ENCODE measurements at places on chromosomes 5 and 9.

- DNase-seq, result no peak
These were observed 586.2 kb upstream of the ADAMTS16 start for GRCh38 chr5:4553978-4554377.

DNA sequence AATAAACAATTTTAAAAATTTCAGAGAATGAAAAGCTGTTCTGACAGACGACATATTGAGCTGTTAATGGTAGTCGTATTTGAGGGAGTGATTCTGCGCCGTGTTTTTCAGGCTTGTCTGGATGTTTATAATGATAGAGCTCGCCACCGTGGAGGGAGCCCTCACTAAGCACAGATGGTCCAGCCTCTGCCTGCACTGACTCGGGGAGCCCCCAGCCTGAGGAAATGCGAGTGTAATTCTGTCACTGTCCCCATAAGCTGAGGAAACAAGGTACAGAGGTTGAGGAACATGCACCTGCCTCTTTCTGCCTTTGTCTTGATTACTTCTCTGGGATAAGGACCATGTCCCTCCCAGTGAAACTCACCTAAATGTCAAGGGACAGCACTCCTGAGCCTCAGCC is 7.4 kb upstream of the DBH start:
- DNase-seq, result no peak

GRCh38 chr9:2231829-2232228 is 216.7 kb downstream of the SMARCA2 start:
- no peak for DNase-seq

DNA sequence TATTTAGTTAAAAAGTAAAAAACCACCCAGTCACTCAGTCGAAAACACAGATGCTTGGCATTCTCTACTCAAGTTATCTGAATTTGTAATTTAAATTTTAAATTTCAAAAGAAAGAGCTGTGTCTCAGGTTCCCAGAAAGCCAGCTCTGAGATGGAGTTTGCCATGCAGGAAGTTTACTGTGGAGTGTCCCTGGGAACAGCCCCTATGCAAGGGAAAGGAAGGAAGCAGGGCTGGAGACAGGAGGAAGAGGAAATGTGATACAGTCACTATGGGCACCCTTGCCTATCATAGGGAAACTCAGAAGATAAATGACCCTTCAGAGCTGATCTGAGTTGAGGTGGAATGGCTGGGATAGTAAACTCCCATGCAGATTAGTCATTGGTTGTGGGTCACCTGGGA is 408.8 kb upstream of the ACTBL2 start:
- DNase-seq, result no peak

GRCh38 chr5:35369965-35370790 is 139.9 kb upstream of the PRLR start:
- DNase-seq, result no peak

- peak; percentile 37 for DNase-seq
These were observed 20.2 kb downstream of the IGIP start for GRCh38 chr5:140145818-140146522.

GRCh38 chr9:132214027-132214622 is 52.3 kb downstream of the NTNG2 start:
- peak; percentile 73 for DNase-seq

GRCh38 chr5:158549311-158549710 is 550.4 kb downstream of the EBF1 start:
- DNase-seq, result no peak

- no peak for DNase-seq
These were observed 32.7 kb downstream of the PSD2 start for GRCh38 chr5:139828207-139828895.

DNA sequence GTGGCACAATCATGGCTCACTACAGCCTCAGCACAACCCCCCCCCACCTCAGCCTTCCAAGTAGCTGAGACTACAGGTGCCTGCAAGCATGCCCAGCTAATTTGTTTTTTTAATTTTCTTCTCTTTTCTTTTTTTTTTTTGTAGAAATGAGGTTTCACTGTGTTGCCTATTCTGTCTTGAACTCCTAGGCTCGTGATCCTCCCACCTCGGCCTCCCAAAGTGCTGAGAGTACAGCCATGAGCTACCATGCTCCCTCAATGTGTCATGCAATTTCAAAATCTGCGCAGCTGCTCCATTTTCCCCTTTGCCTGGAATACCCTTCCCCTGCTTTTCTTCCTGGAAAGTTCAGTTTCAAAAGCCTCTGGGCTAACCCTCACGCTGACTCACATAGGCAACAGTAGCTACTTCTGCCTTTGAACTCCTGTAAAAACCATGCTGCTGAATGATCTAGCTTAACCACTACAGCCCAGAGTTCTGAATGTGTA is 71.0 kb upstream of the IL7R start:
- DNase-seq, result no peak

DNA sequence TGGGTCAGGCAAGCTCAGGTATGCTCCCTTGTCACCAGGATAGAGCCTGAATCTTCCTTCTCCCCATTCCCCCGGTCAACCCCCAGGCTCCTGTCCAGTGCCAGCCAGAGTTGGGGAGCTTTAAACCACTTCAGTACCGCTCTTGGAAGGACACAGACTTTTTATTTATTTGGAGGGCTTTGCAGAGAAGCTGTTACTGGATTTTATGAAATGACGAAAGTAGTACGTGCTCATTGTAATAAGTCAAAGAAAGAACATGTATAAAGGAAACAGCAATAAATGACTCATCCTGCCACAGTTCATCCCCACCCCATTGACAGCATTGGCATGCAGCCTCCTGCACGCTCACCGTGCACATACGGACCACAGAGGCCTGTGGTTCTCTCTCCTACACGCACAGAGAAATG is 230.3 kb downstream of the AUH start:
- peak; percentile 95 for DNase-seq

DNA sequence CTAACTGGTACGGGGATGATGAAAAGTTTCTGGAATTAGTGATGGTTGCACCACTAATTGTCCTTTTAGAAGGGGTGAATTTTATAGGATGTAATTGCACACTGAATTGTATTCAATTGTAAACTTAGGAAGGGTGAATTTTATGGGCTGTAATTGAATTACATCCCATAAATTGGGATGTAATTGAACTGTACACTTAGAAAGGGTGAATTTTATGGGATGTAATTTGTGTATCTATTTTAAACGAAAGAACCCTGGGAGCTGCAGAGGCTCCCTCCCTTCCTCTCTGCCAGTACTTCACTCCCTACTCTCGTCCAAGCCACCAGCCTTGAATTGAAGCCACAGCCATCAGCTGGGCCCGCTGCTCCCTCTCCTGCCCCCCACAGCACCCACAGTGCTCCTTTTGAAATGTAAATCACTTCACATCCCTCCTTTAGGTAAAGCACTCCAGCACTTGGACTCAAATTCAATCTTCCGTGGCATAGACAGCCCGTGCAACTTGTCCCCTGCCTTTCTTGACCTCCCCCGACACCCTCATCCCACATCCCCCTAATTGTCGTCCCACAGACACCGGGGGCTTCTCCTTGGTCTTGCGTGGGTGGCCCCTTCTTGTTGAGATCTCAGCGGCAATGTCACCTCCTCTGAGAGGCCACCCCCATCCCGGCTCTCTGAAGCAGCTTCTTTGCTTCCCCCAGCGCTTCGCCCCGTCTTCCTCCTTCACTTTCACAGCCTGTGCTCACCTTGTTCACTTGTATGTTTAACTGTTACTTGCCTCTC is 84.2 kb upstream of the HRH2 start:
- DNase-seq, result no peak
